ENCODE measurements at places on chromosomes 16 and 17.

GRCh38 chr16:3983081-3983520, 102.6 kb upstream of the CREBBP start:
- H3K4me1 ChIP-seq = peaks cover 8% of the 10 kb centered on the region
- peaks cover 15% of the 10 kb centered on the region for H3K36me3 ChIP-seq
- H3K27me3 ChIP-seq = no peaks in the 10 kb centered on the region
- peak; percentile 43 for DNase-seq
- H3K4me3 ChIP-seq = no peak overlapping the region

DNA sequence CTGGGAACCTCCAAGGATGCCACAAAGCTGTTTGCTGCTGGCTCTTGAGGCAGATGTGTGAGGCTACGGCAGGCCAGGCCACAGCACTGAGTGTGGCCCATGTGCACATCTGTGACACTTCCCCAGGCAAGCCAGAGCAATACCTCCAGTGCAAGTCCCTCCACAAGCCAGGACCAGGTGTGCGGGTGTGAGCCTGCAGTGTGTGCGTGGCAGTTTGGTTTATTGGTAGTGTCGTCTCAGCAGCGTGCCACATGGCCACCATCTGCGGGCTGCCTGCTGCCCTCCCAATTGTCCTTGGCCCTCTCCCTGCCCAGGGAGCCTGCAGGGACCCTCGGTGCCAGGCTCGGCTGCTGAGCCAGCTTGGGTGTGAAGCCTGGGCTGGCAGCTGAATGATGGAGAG, 9.9 kb upstream of the SREBF1 start:
- H3K36me3 ChIP-seq = no peaks in the 10 kb centered on the region
- H3K4me1 ChIP-seq = peaks cover 44% of the 10 kb centered on the region
- H3K4me3 ChIP-seq = no peak overlapping the region
- no peaks in the 10 kb centered on the region for H3K27me3 ChIP-seq
- no peak for DNase-seq
- H3K27ac ChIP-seq = peak overlapping the region; percentile 34

DNA sequence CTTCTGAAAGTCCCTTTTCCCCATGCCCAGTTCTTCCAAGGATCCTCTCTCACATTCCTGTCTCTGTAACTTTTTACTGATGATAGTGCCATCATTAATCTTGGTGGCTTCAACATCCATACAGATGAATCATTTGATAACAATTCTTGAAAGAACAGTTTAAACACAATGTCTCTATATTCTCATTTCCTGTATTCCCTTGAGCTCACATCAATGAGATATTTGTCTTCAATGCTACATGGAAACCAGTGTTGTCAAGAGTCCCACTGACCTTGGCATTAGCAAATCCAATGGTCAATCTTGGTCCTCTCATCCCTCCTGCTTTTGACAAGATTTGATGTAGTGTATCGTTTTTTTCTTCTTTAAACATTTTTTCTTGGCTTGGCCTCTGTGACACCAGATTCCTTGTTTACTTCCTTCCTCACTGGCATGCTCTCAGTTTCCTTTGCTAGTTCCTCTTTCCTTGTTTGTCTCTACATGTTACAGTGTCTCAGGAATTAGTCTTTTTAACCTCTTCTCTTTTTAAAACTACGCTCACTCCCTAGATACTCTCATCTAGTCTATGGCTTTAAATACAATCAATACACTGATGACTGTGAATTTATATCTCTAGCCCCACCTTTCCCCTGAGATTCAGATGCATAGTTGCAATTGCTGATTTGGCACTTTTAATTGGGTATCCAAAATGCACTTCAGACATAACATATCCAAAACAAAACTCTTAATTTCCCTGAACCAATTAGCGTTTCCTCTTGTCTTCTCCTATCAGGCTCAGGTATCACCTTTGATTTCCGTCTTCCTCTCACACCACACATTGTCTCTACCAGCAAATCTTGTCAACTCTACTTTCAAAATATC, 134.0 kb downstream of the MYO1D start:
- H3K4me1 ChIP-seq = no peaks in the 10 kb centered on the region
- H3K27ac ChIP-seq = no peak overlapping the region
- H3K36me3 ChIP-seq = peaks cover 8% of the 10 kb centered on the region
- H3K4me3 ChIP-seq = no peak overlapping the region
- H3K27me3 ChIP-seq = no peaks in the 10 kb centered on the region
- DNase-seq = no peak

DNA sequence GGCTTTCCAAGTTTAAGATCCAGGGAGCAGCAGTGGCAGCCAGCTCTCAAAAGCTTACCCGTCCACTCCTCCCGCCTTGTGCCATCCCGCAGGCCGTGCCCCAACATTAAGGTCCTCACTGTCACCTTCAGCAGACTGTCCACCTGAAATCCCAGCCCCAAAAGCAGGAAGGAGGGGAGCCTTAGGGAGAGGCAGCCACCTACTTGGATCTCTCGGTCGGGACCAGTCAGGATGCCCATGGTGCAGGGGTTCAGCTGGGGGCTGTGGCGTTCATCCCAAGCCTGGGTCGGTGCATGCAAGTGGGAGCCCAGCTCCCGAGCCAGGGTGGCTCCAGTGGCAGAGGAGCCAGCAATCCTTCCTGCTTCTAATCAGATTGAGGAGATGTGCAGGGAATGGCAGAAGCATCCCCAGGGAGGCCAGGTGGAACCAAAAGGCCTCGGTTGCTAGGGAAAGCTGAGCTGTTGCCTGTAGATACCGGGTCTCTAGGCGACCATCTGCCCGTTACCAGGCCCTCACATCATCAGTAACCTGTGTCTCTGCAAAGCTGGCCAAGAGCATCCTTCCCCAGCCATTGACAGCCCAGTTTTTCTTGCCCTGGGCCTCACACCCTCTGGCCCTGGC, 24.6 kb downstream of the CNGB1 start:
- DNase-seq = no peak
- H3K36me3 ChIP-seq = no peaks in the 10 kb centered on the region
- peaks cover 2% of the 10 kb centered on the region for H3K27me3 ChIP-seq
- no peaks in the 10 kb centered on the region for H3K4me1 ChIP-seq

DNA sequence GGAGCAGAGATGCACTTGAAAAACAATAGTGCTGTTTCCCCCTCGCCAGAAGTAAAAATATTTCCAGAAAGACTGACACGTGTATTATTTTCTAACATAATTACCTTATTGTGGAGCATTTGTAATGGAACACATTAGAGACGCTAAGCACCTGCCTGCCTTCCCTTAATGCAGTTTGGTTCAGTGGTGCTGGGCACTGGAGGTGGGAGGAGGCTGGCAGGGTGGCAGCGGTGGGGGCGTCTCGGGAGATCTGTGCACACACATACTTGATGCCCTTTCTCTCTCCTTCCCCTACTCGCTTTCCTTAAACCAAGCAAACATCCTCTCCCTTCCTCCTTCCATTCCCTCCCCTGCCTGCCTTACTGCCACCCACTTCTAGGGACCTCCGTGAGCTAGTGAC, 156.6 kb upstream of the SDK2 start:
- H3K27me3 ChIP-seq = peaks cover 11% of the 10 kb centered on the region
- peaks cover 3% of the 10 kb centered on the region for H3K36me3 ChIP-seq
- no peaks in the 10 kb centered on the region for H3K4me1 ChIP-seq
- no peak overlapping the region for H3K27ac ChIP-seq

DNA sequence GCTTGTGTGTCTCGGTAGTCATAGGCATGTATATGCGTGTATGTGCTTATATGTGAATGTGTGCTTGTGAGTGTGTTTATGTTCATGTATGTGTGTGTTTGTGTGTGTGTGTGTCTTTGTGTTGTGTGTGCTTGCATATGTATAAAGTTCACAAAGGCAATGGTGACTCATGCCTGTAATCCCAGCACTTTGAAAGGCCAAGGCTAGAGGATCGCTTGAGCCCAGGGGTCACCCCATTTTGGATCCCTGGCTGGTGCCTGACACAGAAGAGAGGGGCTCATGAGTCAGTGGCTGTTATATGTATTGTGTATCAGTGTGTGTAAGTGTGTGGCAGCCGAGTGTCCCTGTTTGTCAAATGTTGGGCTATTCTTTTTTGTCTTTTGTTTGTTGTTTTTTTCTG, 69.3 kb downstream of the ABCC1 start:
- no peaks in the 10 kb centered on the region for H3K4me1 ChIP-seq
- no peak overlapping the region for H3K27ac ChIP-seq
- H3K27me3 ChIP-seq = no peaks in the 10 kb centered on the region
- H3K36me3 ChIP-seq = peaks cover 29% of the 10 kb centered on the region
- no peak overlapping the region for H3K4me3 ChIP-seq

- no peak overlapping the region for H3K27ac ChIP-seq
- H3K36me3 ChIP-seq = no peaks in the 10 kb centered on the region
- DNase-seq = no peak
- no peaks in the 10 kb centered on the region for H3K4me1 ChIP-seq
- H3K4me3 ChIP-seq = no peak overlapping the region
Measured at GRCh38 chr16:12976496-12976895, 75.1 kb downstream of the SHISA9 start.

DNA sequence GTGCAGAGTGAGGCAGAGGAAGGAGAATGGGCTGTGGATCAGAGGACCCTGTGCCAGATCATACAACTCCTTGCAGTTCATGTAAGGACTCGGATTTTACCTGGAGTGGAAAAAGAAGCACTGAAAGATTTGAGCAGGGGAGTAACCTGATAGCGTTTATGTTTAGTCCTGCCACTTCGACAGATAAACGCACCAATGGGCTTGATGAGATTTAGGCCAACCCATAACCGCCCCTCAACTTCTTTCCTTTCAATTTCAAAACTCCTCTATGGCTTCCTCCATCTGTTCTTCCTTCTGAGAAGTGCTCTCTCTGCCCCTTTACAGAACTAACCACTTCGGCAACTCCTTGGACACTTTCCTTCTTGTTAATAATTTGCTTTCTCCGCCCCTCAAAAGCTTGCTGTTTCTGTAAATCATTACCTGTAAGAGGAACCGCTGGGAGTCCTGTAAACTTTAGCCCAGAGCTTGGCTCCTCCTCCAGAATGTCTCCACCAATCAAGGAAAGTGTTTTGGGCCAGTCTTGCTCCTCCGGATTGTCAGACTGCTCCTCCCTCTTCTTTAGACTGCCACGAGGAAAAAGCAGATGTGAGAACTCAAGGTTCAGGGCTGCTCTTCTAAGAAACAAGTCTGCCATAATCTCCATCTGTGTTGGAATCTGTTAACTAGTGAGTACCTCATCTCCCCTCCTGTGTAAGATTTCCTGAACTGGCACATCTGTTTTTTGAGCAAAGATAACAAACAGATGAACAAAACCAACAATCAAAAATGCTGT, at the start of gene ACSM3:
Gene ACSM3 (plus strand): TSS at position 554 of the 772 bp plus-strand sequence. CDS start 6,021 bp downstream, outside the sequence.
- H3K36me3 ChIP-seq = peaks cover 13% of the 10 kb centered on the region
- peak within 1 kb of the TSS; percentile 96 for H3K4me3 ChIP-seq
- H3K4me1 ChIP-seq = peaks cover 23% of the 10 kb centered on the region
- DNase-seq = peak; percentile 77
- peak within 1 kb of the TSS; percentile 96 for H3K27ac ChIP-seq

DNA sequence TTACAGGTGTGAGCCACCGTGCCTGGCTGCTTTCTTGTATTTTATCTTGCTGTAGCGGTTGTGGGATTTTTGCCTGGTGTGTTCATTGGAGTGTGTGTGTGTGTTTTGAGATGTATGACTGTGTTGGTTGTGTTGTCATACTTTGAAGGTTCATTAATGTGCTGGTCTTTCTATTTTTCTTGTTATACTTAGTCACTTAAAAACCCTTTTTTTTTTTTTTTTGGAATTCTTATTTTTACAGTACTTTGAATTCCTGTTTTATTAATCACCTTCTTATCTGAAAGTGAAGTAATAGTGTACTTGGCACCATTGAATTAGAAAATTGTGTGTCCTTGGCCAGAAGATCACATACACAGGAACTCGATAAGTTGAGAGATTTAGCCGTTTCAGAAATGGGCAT, 30.2 kb downstream of the TENT4B start:
- no peak overlapping the region for H3K4me3 ChIP-seq
- peaks cover 8% of the 10 kb centered on the region for H3K27me3 ChIP-seq
- DNase-seq = no peak

DNA sequence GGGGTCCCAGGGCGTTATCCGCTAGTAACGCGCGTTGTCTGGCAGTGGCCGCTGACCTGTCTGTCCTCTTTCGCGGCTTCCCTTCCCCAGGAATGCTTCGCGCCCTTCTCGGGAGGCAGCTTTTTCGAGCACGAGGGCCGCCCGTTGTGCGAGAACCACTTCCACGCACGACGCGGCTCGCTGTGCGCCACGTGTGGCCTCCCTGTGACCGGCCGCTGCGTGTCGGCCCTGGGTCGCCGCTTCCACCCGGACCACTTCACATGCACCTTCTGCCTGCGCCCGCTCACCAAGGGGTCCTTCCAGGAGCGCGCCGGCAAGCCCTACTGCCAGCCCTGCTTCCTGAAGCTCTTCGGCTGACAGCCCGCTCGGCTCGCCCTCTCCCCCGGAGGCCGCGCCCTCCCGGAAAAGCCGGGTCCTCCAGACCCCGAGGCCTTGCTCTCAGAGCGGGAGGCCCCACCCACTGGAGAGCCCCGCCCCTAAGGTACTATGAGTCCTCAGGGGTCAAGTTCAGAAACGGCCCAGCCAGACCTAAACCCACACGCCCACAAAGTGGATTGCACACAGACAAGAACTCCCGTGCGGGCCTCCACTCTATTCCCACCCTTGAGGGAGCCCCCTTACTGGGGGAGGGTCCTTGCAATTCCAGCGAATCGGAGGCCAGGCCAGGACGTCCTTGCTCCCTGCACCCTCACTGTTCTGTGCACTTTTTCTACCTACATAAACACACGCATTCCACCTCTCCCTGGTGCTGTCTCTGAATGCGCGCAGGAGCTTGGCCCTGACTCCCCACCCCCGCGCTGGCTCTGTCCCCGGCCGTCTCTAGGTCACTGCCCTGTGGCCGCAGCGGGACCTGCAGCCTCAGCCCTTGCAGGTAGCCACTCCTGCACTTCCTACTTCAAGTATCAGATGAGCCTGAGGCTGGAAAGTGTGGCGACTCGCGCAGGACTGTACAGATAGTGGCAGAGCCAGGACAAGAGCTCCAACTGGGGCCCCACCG, 5.4 kb upstream of the SLC5A2 start:
- H3K4me1 ChIP-seq = peaks cover 15% of the 10 kb centered on the region
- H3K27me3 ChIP-seq = peaks cover 17% of the 10 kb centered on the region
- H3K36me3 ChIP-seq = no peaks in the 10 kb centered on the region
- H3K4me3 ChIP-seq = peak overlapping the region; percentile 83
- peak overlapping the region; percentile 74 for H3K27ac ChIP-seq

- H3K4me3 ChIP-seq = no peak overlapping the region
- no peak overlapping the region for H3K27ac ChIP-seq
Measured at GRCh38 chr16:27291722-27292240, 22.0 kb upstream of the IL4R start.

GRCh38 chr17:67238991-67239390, 6.0 kb downstream of the HELZ start:
- H3K4me3 ChIP-seq = peak overlapping the region; percentile 14
- peak overlapping the region; percentile 57 for H3K27ac ChIP-seq
- peaks cover 1% of the 10 kb centered on the region for H3K27me3 ChIP-seq
- peaks cover 74% of the 10 kb centered on the region for H3K4me1 ChIP-seq
- DNase-seq = no peak
- peaks cover 45% of the 10 kb centered on the region for H3K36me3 ChIP-seq
